ENCODE measurements at places on chromosomes 5 and 9.

DNA sequence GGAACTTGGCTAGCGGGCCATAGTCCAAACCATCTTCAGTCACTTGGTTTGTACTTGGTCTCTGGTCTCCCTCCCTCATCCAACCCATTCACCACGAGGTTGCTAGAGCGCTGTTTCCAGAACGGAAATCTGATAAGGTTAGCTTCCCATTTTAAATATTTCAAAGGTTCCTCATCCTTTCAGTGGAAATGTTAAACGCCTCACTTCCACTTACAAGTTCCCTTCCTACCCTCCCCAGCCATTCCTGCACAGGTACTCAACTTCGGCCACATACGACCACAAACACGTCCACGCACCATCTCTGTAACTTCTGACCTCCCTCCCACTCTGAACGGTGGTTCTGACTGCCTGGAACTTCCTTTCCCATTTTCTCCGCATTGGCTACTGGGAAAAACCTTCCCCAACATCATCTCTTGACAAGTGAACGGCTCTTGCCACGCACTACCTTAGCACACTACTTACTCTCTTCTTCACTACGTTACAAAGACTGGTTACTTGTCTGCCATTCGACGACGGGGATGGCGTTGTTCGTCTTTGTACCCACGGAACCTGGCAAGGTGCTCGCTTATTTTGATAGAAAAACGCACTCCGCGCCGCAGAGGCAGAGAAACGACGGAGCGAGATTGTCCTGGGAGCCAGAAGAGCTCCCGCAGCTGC, 629 bp downstream of the CCNH start:
- DNase-seq = peak; percentile 4

GRCh38 chr5:170497311-170498038, 6.3 kb upstream of the KCNIP1 start:
- DNase-seq = no peak

- no peak for DNase-seq
These were observed 598 bp upstream of the KIAA1191 start for GRCh38 chr5:176362233-176362490.

- DNase-seq = peak; percentile 25
These were observed 696 bp downstream of the ZFP62 start for GRCh38 chr5:180860273-180860886.

DNA sequence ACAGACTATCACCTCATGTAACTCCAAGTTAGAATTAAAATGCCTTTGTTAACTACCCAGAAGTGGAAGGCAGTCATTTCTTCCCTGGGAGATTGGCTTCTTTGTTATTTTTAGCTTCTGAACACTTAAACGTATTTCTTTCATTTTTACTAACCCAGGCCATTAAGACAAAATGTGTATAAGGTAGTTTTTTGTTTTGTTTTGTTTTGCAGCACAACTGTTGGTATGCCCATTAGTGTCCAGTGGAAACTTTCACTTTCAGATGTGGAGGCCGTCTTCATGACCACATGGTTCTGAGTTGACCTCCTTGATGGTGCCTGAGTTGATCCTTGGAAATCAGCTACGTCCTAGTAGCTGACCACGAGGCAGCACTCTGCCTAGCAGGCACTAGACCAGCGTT, 264.6 kb upstream of the ZNF608 start:
- DNase-seq = no peak

DNA sequence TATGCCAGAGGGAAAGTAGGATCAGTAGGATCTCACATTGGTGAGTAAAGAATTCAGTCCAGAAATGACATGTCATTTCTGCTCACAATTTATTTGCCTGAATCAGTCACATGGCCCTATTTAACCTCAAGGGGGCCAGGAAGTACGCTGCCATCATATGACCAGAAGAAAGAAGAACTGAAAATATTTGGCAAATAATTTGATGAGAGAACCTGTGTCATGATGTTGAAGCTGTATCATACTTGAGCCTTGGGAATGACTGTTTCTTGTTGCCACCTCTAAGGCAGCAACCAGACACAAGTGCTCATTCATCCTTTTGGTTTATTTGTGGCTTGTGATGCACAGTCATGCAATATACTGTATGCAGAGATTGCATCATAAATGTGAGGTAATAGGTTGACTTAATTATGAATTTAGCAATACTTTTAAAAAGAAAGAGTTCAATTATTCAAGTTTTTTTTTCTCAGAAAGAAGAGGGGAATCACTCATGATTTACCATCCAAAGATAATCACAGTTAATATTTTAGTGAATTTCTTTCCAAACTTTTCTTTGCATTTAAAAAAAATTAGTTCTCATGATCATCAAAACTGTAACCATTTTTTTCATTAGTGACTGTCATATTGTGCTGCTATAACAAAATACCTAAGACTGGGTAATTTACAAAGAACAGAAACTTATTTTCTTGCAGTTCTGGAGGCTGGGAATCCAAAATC, 8.2 kb upstream of the ZFYVE16 start:
- DNase-seq = no peak

- DNase-seq = no peak
These were observed 45.6 kb upstream of the SPTLC1 start for GRCh38 chr9:92160786-92161185.

GRCh38 chr9:85640425-85640824, 101.3 kb downstream of the AGTPBP1 start:
- no peak for DNase-seq

DNA sequence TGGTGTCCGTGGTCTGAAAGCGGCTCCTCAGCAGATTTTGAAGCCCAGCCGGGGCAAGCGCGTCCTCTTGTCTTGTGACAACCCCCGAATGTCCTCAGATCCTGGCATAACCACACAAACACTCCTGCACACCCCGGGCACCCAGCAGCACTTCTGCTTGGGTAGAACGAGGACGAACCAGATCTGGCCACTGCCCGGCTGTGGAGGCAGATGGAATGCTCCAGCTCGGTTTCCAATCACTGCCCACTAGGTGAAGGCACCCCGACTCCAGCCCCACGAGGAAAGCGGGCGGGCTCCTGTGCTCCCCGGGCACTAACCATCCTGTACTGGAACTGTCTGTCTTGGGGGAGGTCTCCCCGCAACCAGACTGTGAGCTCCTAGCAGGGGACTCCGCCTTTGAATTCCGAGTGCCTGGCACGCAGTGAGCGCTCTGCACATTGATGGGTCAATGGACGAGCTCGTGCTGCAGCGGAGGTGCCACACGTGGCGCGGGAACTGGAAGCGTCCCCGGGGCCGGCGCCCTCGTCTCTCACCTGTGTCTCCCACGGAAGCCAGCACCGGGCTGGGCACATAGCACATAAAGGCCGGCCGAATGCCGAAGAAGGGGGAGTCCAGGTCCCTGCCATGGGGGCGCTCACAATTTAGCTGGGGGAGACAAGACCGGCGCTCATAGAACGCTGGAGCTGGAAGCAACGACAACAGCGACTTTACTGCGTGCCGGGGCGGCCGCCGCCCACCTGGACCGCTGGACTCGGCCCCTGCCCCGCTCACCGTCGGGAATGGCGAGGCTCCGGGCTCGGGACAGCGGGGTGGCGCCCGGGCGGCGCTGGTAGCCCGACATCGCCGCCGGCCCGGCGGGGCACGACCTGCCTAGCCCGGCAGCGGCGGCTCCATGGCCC, 608 bp downstream of the ENTR1 start:
- no peak for DNase-seq

DNA sequence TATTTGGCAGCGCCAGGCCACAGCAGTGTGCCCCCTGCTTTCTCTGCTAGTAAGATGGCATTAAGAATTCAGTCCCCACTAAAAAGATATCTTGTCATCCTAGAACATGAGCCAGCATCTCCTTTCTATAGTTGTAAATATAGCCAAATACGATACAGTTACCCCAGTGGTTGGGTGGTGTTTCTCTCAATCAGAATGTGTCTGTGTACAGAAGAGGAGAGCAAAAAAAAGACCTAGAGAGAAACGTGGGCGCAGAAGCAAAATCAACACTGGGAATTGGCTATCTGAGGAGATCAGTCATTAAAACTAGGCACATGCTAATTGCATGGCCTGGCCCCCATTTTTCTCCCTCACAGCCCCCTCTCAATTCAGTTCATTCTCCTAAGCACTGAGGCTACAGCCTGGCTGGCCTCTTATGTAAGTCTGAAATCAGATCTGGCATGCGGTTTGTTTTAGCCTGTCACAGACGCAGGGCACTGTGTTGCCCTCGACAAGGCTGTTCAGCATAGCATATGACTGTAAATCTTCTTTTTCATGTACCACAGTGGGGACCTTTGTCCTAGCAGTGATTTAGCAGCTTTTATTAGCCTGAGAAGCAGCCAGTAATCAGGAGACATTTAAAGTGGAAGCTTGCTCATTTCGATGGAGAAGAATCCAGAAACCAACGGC, 57.8 kb downstream of the RORB start:
- no peak for DNase-seq

DNA sequence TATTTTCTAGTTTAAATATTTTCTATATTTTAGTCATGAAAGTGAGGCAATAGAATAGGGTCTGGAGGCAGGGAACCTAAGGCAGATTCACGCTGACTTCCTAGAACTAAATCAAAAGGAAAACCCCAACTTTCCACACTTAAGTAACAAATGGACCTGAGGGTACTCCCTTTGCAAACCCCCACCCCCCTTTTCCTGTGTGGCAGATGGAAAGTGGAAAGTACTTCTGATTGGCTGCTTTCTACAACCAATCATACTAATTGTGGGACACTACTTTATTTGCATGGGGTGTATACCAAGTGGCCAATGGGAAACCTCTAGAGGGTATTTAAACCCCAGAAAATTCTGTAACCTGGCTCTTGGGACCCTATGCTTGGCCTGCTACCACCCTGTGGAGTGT, 4.8 kb upstream of the CENPH start:
- DNase-seq = no peak

DNA sequence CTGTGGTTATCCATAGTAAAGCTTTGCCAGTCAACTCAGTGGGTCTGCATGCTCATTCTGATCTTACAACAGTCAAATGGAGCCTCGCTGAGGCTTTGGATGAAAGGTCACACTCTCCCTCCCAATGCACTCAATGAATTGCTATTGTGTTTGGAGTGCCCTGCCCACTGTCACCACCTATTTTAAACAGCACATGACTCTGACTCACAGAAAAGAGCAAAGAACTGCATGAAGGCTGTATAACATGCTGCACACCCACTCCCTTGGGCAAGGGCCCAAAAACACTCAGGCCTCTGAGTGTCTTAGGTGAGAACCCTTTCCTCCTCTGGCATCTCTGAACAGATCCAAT, 118.7 kb upstream of the CCDC112 start:
- DNase-seq = no peak

DNA sequence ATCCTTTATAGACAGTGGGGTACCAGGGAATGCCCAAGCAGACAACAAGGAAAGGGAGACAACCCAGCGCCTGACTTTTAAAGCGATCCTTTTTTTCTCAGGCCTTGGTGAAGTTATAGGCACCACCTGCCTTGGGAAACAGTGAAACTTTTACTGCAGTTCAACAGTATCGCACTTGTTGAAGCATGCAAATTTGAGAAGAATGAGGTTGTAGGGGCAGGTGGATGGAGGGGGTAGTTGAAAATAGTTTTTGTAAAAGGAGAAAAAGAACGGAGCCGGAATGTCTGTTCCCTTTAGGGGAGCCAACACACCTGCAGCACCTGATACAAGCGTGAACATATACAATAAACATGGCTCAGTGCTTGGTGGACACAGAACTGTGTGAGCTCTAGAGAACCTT, 190.2 kb upstream of the NR3C1 start:
- DNase-seq = no peak

GRCh38 chr9:92563116-92564100, 27.6 kb upstream of the ECM2 start:
- DNase-seq = no peak

GRCh38 chr5:5295351-5295750, 127.1 kb upstream of the ICE1 start:
- DNase-seq = no peak

DNA sequence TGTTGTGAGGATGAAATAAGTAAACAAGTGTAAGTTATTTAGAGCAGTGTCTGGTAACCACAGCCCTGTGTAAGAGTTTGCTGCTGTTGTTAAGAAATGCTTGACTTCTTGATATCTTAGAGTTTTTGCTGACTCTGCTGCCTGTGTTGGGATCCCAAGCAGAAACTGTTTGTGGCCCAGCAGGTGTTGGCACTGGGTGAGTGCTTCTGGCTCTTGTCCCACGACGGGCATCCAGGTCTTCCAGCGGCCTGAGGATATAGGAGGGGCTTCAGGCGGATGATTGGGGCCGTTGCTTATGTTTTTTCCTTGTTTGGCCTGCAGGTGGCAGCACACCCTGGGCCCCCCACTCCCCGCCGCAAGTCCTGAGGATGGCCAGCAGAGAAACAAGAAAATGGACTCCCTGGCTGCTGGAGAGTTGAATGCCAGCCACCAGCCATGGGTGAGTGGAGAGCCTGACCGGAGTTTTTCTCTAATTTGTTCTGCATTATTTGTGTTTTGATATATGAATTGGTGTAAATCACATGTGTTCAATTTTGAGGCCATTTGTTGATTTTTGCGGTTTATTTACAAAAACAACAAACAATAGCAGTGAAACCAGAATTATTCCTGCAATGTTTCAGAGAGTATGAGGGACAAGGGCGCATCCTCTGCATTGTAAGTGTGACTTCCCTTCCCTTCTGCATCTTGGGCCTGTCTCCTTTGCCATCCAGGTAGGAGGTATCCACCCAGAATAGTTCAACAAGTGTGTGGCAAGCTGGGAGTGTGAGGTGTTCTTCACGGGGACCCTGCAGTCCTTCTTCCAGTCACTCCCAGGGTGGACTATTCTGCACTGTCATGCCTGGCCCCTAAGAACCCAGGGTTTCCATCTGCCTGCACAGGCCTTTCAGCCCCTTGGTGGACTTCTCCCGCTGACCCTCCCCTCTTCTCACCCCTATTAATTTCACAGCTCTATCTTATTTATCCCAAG, 50.3 kb downstream of the SLC22A5 start:
- DNase-seq = peak; percentile 43

- DNase-seq = no peak
These were observed 44.8 kb downstream of the PARP8 start for GRCh38 chr5:50711280-50711679.

- no peak for DNase-seq
These were observed 2.0 kb upstream of the FOXB2 start for GRCh38 chr9:77017505-77017894.

- no peak for DNase-seq
These were observed 173.5 kb upstream of the DMAC1 start for GRCh38 chr9:7973123-7973522.

- DNase-seq = no peak
These were observed 10.6 kb upstream of the C6 start for GRCh38 chr5:41223962-41224361.

DNA sequence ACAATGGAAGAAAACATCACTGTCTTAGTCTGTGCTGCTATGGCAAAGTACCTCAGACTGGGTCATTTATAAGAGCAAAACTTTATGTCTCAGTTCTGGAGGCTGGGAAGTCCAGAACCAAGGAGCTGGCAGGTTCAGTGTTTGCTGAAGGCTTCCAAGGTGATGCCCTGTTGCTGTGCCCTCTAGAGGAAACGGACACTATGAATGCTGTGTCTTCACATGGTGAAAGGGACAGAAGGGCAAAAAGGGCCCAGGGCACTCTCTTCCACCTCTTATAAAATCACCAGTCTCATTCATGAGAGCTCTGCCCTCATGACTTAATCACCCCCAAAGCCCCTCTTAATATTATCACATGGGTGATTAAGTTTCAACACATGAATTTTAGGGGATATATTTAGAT, 143.5 kb downstream of the FANCC start:
- no peak for DNase-seq

- no peak for DNase-seq
These were observed 696.9 kb upstream of the C9orf72 start for GRCh38 chr9:28270156-28270555.
